ENCODE measurements at places on chromosomes 3 and 15.

- DNase-seq: no peak
Observed at GRCh38 chr3:150248888-150249681, 159.0 kb upstream of the TSC22D2 start.

DNA sequence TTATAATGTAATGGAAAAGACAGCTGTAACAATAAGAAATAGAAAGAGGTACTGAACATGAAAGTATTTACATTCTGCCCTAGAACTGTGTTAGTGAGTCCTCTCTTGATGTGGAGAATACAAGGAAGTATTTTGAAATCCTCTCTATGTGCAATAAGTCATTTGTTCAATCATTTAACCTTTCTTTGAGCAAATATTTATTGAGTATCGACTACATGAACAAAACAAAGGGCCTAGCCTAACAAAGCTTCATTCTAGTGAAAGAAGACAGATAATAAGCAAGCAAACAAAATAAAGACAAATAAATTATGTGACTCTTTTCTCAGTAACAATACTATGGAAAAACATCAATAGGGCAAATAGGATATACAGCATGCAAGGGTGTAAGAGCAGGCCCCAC lies 354.9 kb upstream of the ATP11B start:
- no peak for DNase-seq

DNA sequence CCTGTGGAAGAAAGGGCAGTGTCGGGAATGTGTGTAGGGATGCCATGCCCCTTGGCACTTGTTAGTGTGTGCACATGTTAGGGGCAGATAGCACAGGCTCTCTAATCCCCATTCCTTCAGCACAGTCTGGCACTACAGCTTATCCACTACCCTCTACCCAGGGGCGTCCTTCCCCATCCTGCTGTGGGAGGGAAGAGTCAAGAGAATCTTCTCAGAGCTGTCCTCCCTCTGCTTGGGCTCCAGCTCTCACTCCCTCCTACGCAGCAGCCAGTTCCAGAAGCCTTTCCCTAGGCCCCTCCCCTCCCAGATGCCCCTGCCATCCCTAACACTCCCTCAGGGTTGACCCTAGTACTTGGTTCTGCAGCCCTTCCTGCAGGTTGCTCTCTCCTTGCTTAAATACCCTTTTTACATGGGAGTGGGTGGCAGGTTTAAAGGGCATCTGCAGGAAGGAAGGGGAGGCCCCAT lies 815 bp upstream of the GRM2 start:
- no peak for DNase-seq

DNA sequence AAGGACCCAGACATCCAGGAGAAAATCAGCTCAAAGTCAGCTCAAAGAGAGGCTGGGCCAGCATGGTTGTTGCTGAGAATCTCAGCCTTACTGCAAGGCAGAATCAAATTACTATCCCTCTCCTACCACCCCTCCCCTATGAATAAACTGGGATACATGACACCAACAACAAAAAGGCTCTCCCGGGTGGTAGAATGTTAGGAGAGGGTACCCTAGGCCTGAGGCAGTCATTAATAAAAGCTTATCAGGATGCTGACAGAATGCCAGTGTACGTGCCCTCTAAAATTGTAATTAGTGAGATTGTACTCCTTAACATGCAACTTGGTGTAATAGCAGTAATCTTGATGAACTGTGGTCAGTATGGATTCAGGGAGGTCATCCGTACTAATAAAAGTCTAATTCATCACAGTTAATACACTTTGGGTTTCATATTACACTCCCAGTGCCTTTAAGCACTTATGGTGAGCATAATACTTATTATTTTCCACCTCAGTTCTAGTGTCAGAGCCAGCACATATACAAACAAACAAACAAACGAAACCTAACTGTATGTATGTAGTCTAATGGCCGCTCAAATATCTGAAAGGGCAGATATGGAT lies 76.5 kb downstream of the B3GALNT1 start:
- peak; percentile 12 for DNase-seq

- DNase-seq: no peak
Observed at GRCh38 chr15:66682865-66683264, 19.2 kb upstream of the SMAD6 start.

GRCh38 chr15:37824717-37825382 lies 109.6 kb upstream of the TMCO5A start:
- peak; percentile 92 for DNase-seq

DNA sequence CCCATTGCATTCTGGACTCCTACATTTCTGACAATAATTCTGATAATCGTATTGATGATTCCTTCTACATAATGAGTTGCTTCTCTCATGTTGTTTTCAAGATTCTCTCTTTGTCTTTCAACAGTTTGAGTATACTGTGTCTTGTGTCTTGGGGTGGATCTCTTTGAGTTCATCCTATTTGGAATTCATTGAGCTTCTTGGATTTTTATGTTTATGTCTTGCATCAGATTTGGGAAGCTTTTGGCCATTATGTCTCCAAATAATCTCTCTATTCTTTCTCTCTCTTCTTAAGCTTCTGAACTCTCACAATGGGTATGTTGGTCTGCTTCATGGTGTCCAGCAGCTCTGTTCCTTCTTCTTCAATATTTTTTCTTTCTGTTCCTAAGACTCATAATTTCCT lies 592.2 kb downstream of the FHIT start:
- DNase-seq: no peak

DNA sequence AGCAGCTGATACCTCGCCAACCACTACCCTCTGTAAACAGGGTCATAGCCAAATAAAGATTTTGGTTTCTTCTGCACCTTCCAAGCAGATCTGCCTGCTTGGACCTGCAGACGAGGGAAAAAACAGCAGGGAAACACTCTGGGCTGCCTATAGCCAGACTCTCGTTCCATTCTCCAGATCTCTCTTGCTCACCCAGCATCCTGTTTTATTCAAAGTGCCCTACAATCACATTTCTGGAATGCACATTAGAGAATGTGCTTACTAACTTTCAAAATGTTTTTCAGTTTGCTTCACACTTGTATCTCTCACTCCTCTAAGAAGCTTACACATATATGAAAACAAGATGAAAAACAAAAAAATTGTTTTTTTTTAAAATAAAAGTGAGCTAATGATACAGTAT lies 71.4 kb downstream of the MLH1 start:
- no peak for DNase-seq

- DNase-seq: peak; percentile 36
Observed at GRCh38 chr3:125374501-125374995, 577 bp downstream of the ZNF148 start.

DNA sequence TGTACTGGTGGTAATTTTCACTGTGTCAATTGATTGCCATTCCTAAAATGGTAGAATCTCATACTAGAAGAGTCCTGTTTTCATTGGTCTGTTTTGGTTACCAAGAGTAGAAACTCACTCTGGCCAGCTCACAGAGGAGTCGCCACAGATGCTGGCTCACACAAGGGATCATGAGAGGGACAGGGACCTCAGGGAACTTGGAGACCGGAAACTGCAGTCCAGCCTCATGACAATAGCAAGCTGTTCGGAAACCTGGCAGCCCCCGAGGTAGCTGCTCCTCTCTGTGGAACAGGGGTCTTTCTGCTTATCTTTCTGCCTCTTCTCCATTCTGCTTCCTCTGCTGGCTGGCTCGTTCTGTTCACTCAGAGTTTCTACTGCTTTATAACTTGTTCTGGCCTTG lies 192.9 kb downstream of the PLCL2 start:
- DNase-seq: no peak

- DNase-seq: peak; percentile 59
Observed at GRCh38 chr15:34301058-34301457, 36.5 kb downstream of the SLC12A6 start.

GRCh38 chr3:171347301-171348039 lies 112.7 kb downstream of the TNIK start:
- DNase-seq: no peak
